ENCODE measurements at places on chromosomes 2 and 18. TPM values are rescaled to one million over a fixed set of nuclear protein-coding genes. Genes with fewer than 3 reads are reported as not detected.

- no peak for DNase-seq
Measured at GRCh38 chr2:7621018-7621814, 704.0 kb downstream of the RNF144A start.

GRCh38 chr2:115369400-115369799, 927.0 kb downstream of the DPP10 start:
- DNase-seq, result no peak

- DNase-seq, result peak; percentile 6
Measured at GRCh38 chr18:5073026-5073944, 123.8 kb downstream of the AKAIN1 start.

- DNase-seq, result no peak
Measured at GRCh38 chr2:171410624-171411023, 23.2 kb downstream of the METTL8 start.

GRCh38 chr2:211479536-211480150, 923.2 kb downstream of the CPS1 start:
- no peak for DNase-seq

SLC14A1 gene
- not detected for total RNA-seq

SATB2 gene
- 9.9 TPM for total RNA-seq

OTX1 gene
- total RNA-seq, result 0.62 TPM

DLX2 gene
- total RNA-seq, result 0.47 TPM

DSC3 gene
- not detected for total RNA-seq

MYO7B gene
- not detected for total RNA-seq
